ENCODE measurements at places on chromosomes 12 and 14.
A peak's percentile ranks its signal among the peaks of the same experiment; 100 is the strongest.

DNA sequence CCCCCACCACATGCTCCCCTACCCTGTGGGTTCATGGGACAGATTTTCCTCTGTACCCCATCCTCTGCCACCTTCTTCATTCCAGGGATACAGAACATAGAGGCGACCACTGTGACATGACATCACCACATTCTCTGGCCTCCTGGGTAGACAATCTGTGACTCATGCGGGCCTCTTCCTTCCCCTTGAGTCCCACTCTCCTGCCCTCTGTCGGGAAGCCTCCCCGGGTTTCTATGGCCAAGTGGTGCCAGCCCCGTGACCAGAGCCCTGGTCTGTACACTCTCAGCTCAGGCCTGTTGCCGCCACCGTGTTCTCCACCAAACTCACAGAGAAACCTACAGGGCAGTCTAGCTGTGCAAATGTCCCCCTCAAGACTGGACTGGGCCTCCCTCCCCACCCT lies 8.0 kb downstream of the CLMN start:
- no peak for DNase-seq

DNA sequence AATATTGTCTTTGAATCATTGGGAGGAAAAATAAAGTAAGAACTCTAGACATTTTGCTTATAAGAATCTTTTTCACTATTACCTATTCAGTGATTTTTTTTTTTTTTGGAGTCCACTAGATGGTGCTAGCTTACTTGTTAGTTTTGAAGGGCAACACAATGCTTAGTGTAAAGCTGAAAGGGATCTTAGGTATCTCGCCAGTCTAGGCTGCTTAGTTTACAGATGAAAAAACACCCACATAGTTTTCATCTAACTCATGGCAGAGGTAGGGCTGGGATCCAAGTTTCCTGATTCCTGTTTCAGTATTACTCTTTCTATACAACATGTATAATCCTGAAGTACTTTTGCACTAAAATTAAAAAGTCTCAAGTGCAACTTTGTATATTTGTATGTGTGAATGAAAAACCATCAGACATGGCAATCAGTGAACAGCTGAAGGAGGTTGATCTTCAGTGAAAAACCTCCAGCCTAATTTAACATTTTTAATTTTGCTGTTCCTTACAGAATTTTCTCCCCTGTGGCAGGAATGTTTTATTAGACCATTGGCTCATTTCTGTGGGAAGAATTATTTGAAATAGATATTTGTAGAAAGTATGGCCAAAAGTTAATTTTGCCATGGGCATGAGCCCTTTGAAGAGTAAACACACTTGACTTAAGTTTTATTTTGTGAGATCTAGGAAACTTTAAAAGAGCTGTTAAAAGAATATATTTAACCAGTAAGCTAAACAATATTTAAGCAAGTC lies 40.7 kb downstream of the LRRIQ1 start:
- DNase-seq, result peak; percentile 7

GRCh38 chr12:53738406-53739213 lies 11.4 kb upstream of the CALCOCO1 start:
- DNase-seq, result no peak

GRCh38 chr12:76713986-76714385 lies 49.9 kb upstream of the ZDHHC17 start:
- no peak for DNase-seq

GRCh38 chr12:26748412-26748740 lies 84.6 kb downstream of the ITPR2 start:
- DNase-seq, result no peak

DNA sequence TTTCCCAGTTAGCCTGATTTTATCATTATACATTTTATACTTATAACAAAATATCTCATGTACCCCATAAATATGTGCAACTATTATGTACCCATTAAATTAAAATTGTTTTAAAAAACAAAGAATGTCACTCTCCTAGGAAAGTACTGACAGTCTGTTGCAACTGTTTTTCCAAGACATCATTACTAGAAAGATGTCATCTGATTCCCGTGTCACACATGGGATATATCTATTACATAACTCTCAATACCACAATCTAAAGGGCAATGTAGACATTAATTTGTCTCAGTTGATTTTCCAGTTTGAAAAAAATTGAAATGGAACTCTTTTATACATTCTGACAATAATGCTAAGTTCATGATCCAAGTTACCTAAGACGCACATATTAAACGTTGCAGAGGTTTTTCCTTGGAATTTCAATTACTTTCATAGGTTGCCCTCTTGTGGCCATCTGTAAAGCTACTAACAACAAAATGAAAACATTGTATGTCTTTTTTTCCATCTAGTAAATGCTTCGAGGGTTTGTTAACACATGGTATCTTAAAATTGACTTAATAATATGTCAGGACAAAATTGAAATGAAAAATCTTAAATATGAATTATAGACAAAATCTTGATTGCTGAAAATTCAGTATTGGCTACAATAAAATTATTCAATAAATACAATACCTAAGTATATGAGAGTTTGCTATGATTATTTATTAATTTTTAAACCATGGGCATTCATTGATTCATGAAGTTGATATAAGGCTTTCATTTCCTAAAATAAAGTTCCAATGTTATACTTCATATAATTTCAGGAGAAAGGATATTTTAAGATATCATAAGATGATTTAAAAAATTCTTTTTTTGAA lies 131.6 kb downstream of the PPFIA2 start:
- DNase-seq, result peak; percentile 71

GRCh38 chr14:51596488-51597117 lies 55.1 kb upstream of the FRMD6 start:
- no peak for DNase-seq
